ENCODE measurements at places on chromosomes 2 and 18. TPM values are rescaled to one million over a fixed set of nuclear protein-coding genes. Genes with fewer than 3 reads are reported as not detected.
A peak's percentile ranks its signal among the peaks of the same experiment; 100 is the strongest.

DNA sequence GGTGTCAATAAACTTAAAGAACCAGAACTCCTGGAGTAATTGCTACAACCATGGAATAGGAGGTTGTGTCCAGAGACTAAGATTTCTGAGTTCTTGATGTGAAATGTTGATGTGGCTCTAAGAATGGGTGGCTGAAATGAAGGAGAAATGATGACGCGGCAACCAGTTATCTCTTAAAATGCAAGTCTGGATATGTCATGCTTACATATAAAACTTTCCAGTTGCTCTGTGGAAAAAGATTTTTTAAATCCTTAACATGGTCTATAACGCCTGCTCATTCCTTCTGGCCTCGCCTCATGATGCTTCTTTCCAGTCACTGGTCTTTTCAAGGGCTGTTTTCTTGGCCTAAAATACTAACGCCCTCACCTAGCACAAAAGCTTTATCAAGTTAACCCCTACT, 23.5 kb upstream of the MYO1B start:
- no peaks in the 10 kb centered on the region for H3K4me1 ChIP-seq
- no peaks in the 10 kb centered on the region for H3K27me3 ChIP-seq
- DNase-seq = no peak
- no peak overlapping the region for H3K4me3 ChIP-seq

The C2orf81 gene
- total RNA-seq = 0.18 TPM

The MEP1B gene
- 0.70 TPM for total RNA-seq

The MZT2B gene
- 113 TPM for total RNA-seq

GRCh38 chr2:109205447-109205846, 76.4 kb downstream of the SH3RF3 start:
- H3K27me3 ChIP-seq = no peaks in the 10 kb centered on the region
- no peaks in the 10 kb centered on the region for H3K4me1 ChIP-seq

The OXER1 gene
- 5.3 TPM for total RNA-seq

DNA sequence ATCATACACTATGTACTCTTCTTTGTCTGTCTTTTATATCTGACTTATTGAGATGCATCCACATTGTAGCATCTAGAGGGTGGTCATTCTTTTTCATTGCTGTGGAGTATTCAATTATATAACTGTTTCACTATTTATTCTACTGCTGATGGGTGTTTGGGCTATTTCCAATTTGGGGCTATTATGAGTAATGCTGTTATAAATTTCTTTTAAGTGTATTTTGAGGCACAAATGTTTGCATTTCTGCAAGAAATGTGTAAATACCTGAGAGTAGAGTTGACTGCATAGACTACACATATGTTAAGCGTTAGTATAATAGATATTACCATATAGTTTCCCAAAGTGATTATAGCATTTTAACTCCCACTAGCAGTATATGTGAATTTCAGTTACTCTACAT, 26.9 kb upstream of the PPP1R1C start:
- H3K4me1 ChIP-seq = no peaks in the 10 kb centered on the region
- H3K36me3 ChIP-seq = no peaks in the 10 kb centered on the region
- DNase-seq = no peak
- no peaks in the 10 kb centered on the region for H3K27me3 ChIP-seq
- no peak overlapping the region for H3K4me3 ChIP-seq
- no peak overlapping the region for H3K27ac ChIP-seq

GRCh38 chr2:230124757-230125431, 56.2 kb upstream of the SLC16A14 start:
- H3K36me3 ChIP-seq = no peaks in the 10 kb centered on the region
- peak; percentile 38 for DNase-seq
- H3K27me3 ChIP-seq = no peaks in the 10 kb centered on the region

The ABCB11 gene
- 21.3 TPM for total RNA-seq

Measured in right lobe of liver (tissue), 6 donors.